ENCODE measurements at places on chromosomes 1 and 21.

DNA sequence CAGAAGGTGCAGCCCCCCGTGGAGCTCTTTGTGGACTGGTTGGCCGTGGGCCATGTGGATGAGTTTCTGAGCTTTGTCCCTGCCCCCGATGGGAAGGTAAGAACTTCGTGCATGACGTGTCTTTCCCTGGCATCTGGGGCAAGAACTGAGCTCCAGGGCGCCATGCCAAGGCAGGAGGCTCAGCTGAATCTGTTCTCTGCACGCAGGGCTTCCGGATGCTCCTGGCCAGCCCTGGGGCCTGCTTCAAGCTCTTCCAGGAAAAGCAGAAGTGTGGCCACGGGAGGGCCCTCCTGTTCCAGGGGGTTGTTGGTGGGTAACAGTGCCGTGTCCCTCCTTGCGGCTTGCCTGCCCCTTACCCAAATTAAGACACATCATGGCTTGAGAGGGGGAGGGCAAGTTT lies 27.7 kb downstream of the PADI3 start:
- peak; percentile 75 for DNase-seq

DNA sequence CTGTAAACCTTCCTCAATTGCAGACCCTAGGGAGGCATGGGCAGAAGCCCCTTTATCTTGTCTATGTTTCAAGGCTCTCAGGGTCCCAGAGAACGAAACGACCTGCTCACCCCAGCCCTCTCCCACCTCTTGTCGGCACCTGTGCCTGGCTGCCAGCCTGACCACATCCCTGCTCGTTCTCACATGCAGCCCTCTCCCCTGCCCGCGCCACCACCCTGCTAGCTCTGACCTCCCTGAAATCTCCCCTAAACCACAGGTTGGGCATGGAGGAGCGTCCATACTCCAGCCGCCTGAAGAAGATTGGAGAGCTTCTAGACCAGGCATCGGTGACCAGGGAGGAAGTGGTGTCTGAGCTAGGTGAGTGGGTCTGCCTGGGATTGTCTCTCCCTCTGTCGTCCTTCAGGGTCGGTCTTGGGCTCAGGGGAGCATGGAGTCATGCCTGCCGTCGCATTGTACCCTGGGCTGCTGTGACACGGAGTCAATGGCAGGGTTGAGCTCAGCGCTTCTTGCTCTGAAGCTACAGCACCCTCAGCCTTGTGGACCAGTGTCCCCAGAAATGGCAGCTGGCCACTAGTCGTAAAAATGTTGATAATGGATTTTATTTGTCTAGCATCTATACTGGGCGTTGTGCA lies 3.6 kb downstream of the ADPRS start:
- DNase-seq, result no peak

GRCh38 chr1:32178380-32179192 lies 889 bp upstream of the TXLNA start:
- DNase-seq, result no peak

DNA sequence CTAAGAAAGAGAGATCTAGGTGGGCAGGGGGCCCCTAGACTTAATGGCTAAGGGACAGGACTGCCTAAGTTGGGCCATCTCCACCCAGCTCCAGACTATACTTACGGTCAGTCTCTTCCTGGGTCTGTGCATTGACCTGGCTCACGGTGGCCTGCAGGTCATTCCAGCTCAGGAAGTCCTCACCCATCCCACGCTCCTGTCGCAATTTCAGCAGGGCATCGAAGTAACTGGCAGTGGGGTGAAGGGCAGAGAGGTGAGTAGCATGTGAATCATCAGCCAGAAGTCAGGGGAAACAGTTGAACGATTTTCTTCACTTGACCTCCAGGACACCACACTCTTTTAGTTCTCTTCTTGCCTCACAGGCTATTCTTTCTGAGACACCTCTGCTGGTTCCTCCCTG lies 20.5 kb downstream of the IQGAP3 start:
- no peak for DNase-seq

DNA sequence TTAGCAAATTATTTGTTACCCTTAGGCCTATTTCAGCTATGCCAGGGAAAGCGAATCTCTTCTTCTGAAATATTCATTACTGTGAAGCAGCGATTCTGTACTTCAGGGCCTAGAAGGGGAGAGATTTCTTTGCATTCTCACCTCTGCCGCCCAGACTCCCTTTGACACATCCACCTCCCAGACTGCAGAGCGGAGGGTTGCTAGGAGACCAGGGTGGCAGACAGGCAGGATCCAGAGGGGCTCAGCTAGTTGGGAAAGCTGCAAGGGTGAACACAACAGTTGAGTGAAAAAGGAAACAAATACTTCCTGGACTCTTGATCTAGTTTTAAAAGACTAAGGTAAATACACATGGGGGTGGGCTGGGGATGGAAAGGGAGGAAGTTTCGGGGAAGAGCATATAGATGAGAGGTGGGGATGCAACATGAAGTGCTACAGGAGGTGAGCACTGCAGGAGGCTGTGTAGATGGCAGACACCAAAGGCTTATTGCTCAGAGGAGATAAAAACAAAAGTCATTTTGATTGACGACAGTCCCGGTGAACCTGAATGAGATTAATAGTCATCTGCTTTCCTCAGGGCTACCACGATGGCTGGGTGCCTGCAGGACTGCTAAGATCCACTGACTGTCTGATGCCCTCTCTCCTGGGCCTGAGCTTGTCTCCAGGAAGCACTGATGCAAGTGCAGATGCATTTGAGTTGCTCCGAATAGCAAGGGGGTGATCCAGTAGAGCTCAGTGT lies 26.4 kb upstream of the RAB3GAP2 start:
- DNase-seq, result no peak

DNA sequence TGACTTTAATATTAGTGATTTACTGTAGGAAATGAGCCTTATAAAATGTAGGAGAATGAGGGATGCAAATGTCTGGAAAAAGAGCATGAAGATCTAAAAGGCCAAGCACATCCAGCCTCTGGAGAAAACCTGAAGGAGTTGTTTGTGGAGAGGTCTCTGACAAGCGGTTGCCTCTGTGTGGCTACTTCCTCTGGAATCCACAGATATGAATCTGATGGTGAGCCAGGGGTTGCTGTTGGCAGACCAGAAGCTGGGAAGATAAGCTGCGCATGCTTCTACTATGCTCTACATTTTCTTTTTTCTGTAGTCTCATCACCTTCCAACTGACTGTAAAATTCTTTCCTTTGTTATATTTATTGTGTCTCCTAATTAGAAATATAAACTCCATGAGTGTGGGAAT lies 248.6 kb downstream of the OLFM3 start:
- DNase-seq, result no peak

GRCh38 chr1:9784508-9785133 lies 39.1 kb downstream of the CLSTN1 start:
- peak; percentile 34 for DNase-seq
